ENCODE measurements at places on chromosomes 12 and 14.

- DNase-seq, result no peak
Observed at GRCh38 chr12:3536096-3536875, 45.3 kb downstream of the PRMT8 start.

DNA sequence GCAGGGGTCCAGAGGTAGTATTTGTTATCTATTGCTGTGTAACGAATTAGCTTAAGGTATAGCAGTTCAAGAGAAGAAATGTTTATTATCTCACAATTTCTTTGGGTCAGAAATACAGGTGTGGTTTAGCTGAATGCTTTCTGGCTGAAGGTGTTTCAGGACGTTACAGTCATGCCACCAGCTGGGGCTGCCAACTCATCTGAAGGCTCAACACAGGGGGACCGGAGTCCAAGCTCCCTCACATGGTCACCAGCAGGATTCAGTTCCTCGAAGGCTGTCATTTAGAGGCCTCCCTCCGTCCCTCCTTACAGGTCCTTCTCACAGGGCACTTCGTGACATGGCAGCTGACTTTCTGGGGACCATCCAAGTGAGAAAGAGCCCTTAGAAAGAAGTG is 37.5 kb upstream of the SINHCAF start:
- DNase-seq, result no peak

GRCh38 chr14:101834397-101834796 is 72.9 kb downstream of the PPP2R5C start:
- DNase-seq, result no peak

DNA sequence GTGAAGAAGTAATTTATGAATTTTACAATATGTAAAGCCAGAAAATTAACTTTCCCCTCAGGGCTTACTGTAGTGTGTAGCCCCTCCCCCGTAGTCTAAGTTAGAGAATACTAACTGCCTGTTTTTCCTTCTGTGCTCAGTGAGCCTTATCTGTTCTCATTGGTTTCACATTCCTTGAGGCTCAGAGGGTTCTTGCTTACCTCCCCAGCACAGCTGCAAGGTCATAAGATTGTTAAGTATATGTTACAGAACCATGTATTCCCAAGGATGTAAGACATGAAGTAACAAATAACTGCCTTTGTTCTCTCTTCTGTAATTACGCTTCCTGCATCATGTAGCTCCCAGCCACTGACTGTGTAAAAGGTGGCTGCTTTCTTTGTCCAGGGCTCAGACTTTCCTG is 1351.1 kb downstream of the TMEM121 start:
- DNase-seq, result no peak

- DNase-seq, result peak; percentile 48
Observed at GRCh38 chr12:31005944-31006361, 67.7 kb upstream of the DDX11 start.

GRCh38 chr12:109147954-109148353 is 31.6 kb downstream of the ACACB start:
- DNase-seq, result no peak

DNA sequence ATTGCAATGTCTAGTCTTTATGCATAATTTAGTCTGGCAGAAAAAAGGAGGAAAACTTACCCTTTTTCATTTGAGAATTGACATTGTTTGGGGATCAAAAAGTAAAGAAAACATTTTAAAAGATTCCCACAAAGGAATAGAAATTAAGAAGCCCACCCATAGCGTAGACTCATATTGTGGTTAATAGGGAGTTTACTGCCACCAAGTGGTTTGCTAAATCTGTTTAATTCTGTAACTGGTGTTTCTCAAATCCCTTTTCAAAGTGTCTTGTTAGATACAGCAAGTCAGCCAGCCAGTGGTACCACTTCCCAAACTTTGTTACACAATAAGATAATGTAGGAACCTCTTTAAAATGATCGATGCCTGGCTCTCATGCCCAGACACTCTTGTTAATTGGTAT is 180.3 kb downstream of the IPO8 start:
- no peak for DNase-seq

GRCh38 chr14:104571246-104571645 is 8.3 kb upstream of the C14orf180 start:
- no peak for DNase-seq

Measured in BJ (cell line).